Glutamatergic neuron (in vitro differentiated cells): ENCODE measurements at places on chromosomes 3 and 15. TPM values are rescaled to one million over a fixed set of nuclear protein-coding genes. Genes with fewer than 3 reads are reported as not detected.

- DNase-seq: no peak
Measured at GRCh38 chr3:70963431-70964275, 619.9 kb downstream of the FOXP1 start.

- no peak for DNase-seq
Measured at GRCh38 chr3:59381282-59381681, 331.5 kb upstream of the CFAP20DC start.

DNA sequence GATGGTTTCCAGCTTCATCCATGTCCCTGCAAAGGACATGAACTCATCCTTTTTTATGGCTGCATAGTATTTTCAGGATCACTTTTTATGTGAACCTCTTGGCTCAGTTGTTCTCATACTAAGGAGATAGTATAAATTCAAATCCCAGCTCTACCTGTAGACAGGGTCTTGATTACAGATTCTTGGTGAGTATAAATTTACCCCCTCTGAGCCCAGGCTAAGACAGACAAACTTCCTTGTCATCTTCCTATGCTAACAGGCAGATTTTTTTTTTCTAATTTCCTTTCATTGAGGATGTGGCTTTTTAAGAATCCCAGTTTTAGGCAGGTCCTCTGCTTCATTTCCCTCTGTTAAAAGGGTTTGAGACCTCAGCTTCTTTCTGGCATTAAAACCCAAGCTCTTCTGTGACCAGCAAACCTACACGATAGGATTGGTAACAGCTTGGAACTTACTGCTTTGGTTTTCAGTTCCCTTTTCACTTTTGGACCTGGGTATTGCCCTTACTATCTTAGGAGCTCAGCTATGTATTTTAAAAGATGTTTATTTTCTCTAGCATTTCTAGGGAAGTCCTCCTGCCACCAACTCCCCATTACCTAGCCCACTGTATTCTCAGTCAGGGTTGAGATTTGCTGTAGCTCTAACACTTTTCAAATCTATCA is 72.5 kb downstream of the VPS8 start:
- DNase-seq: no peak

DNA sequence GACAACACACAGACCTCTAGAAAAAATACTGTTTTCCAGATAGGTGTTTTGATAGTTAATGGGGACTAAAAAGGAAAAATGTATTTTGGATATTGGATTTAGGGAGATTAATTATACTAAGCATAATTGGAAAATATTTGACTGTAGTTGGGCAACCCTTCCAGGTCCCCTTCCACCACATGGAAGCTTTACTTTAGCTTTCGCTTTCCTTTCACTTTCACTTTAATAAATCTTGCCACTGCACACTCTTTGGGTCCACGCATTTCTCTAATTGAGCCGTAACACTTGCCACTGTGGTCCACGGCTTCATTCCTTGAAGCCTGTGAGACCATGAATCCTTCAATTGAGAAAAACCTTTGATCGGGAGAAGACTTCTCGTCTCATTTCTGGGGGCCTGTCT is 15.5 kb downstream of the GLDN start:
- DNase-seq: no peak

ZNF662 gene
- total RNA-seq: 16.3 TPM

GRCh38 chr15:70801109-70801508 is 37.8 kb upstream of the UACA start:
- no peak for DNase-seq

GRCh38 chr3:11612515-11613188 is 31.1 kb downstream of the VGLL4 start:
- DNase-seq: no peak

NRROS gene
- 0.42 TPM for total RNA-seq

DNA sequence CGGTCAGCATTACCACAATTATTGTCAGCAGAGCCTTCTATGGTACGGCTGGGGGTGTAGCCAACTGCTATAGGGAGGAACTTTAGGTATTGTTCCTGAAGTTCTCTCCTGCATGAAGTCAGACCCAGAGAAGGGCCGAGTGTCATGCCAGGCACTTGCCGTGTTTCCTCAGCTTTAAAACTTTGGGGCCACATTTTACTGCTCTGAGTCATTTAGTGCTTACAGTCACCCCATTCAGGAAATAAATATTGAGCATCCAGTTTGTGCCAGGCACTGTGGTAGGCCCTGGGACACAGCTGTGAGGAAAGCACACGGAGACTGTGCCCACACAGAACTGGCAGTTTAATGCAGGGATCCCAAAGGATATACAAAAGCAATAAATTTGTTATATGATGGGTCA is 54.5 kb upstream of the APEH start:
- DNase-seq: no peak

DNA sequence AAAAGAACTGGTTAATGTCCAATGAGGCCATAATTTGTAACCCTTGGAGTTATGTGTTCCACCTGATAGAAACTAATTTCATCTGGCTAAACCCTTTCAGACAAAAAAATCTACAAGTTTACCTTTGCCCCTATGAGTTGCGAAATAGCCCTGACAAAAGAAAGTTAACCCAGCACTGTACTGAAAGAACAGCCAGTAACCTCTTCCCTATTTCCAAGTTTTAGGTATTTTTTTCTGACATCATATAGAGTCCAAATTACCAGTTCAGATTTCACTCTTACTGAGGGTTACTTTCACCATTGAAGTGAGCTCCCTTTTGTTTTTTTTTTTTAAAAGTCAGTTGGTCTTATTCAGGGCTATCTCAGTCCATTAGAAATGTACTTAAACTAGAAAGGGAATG is 42.8 kb upstream of the PTPRG start:
- DNase-seq: no peak

- DNase-seq: peak; percentile 93
Measured at GRCh38 chr3:35505181-35505580, 134.1 kb upstream of the ARPP21 start.

GRCh38 chr15:80834402-80834801 is 55.2 kb downstream of the CEMIP start:
- no peak for DNase-seq

DNA sequence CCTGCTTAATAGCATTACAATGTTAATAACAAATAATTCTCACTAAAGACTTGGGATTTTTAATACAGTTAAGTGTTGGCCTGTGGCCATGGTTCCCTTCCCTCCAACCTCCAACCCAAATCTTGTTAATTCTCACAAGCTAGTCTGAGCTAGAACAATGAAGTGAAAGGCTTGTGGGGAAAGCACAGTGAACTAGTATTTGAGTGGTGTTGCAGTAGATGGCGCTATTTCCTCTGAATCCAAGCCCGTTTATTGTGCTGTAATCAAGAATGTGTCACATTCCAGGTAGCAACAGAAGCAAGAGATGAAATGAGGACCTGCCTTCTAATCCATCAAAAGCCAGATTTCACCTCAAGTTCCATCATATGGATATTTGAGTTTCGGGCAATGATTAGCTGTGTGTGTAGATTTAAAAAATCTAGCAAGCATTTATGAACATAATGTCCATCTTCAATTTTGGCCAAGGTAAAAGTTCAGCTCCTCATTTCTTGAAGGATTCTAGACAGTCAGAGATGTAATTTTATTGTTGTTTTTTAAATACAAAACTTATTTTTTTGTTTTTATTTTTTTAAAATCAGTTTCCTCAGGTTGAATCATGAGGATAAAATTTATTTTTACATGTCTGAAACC is 160.7 kb downstream of the SQOR start:
- no peak for DNase-seq

- no peak for DNase-seq
Measured at GRCh38 chr15:76108021-76108723, 48.4 kb downstream of the TMEM266 start.

RBP2 gene
- total RNA-seq: not detected

C3orf22 gene
- not detected for total RNA-seq

DNA sequence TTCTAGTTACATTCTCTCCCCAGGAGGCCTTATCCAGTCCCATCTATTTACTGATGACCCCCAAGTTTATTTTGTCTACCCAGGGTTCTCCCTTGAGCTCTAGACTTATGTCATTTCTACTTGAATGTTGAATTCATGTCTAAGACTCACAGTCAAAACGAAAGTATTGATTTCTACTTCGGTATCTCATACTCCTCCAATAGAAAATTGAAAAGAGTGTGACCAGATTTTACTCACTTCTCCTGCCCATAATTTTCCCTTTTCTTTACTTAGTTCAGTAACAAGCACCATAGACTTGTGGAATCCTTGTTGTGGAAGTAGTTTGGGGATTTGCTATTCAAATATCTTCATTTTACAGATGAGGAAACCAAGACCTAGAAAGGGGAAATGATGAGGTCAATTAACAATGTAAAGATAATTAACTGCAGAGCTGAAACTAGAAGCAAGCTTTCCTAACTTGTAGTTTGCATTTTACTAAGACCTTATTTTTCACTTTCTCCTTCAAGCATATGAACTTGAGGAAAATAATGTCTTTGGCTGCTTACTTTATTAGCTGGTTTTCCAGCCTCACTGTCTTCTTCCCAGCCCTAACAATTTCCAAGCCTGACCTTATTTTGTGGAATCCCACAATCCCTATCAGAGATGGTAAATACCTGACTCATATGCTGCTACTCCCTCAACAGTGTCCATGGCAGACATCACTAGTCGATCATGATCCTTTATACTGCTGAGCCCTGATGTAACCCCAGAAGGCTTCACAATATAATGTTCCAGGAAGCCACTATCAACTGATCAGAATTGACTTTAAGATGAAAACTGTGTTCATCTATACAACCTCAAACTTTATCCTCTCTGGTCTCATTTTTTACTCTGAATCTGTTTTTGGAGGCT is 123.9 kb upstream of the AGBL1 start:
- DNase-seq: no peak

CLDN16 gene
- total RNA-seq: not detected

TEX9 gene
- 6.1 TPM for total RNA-seq

AP4E1 gene
- 15.9 TPM for total RNA-seq

APOD gene
- not detected for total RNA-seq

GRCh38 chr3:127174715-127175140 is 18.2 kb upstream of the PRR23E start:
- DNase-seq: no peak

DNA sequence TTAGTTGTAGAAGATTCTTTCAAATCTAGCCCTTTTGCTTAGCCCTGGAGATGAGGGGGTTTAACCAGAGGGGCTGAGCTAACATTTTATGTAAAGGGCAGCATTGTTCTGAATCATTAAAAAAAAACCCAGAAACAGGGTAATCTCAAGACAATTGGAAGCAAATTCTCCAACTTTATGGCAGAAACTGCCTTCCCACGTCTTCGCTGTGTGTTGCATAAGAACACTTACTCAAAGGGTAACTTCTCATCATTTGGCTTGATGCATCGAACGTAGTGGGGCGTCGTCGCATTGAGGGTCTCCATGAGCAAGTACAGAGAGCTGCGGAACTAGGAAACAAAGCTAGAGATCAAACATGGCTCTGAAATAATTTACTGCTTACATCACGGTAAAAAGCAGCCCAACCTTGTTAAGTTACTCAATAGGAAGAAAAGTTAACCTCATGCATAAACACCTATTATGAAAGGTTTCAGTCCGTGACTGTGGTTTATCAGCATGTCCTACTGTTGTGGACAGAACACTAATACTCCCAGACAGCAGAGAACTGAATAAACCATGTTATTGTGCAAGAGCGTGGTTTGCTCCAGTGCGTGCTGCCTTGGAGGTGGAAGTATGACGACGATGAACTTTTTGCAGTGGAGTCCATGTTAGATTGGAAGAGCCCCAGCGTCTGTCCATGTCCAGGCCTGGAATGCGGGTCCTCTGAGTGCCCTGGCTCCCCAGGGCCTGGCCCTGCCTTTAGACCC is 48.7 kb downstream of the MYO5C start:
- DNase-seq: no peak

DNA sequence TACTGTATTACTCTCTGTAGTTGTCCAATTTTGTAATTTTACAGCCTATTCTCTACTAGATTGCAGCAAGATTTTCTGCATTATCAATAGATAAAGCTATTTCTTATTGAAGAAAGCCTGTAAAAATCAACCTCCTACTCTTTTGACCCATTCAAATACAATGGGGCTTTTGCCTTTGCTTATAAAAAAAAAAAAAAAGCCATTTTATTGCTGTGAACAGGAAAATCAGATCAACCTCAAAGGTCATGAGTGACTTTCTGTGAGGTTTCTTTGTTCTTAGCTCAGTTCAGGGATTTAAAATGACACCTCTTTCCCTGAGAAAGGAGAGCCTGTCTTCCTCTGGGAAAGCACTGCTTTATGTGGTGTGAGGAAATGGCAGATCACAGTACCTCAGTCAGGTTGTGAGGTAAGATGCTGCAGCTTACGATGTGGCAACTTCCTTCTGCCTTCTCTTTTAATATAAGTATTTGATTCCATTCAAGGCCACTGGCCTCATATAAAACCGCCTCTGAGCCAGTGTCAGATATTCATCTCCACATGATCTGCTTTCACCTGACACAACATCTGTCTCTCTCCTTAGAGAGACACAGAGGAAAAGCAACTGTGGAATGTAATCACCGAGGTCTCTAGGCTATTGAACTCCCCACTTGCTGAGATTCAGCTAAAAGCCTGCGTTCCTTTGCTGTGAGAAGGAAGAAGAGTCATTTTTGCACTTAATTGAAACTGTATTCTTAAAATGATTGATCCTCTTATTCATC is 161.5 kb upstream of the MB21D2 start:
- no peak for DNase-seq

- no peak for DNase-seq
Measured at GRCh38 chr15:55320238-55320550, 1.2 kb downstream of the PIGB start.

DNA sequence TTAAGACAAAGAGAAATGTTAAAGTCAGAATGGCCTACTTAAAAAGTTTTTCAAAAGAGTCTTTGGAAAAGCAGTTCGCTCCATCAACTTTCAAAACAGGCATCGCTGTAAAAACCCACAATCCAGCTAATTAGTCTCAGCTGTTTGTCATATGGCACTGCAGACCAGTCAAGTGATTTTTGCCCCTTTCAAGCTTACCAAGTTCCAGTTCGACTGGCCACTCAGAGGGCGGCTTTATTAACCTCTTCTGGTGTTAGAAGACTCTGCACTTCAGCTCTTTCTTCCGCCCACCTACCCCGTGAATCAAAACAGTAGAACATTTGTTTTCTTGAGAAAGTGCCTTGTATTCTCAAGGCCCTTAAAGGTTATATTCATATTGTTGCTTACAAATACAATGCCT is 19.3 kb downstream of the RAB27A start:
- DNase-seq: no peak

CCDC13 gene
- total RNA-seq: 1.0 TPM

GRCh38 chr3:48428572-48429316 is 1.1 kb downstream of the PLXNB1 start:
- peak; percentile 74 for DNase-seq

DNA sequence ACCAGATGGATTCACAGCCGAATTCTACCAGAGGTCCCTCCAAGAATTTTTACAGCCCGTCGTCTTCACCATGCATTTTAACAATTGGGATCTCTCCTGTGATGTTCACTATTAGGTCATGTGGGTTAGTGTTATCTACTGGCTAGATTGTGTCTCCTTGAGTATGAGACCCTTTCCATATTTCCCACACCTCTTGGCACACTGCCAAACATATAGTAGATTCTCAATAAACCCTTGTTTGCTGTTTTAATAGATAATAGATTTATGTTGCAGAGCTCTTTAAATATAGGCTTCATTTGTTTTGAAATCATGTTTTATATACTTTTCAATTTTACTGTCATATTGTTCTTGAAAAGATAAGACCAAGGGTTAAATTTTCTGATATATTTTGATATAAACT is 34.9 kb upstream of the ADGRG7 start:
- DNase-seq: no peak
